ENCODE measurements at places on chromosomes 4 and X. TPM values are rescaled to one million over a fixed set of nuclear protein-coding genes. Genes with fewer than 3 reads are reported as not detected.

GRCh38 chr4:7630568-7631287 lies 196.0 kb upstream of the PSAPL1 start:
- peak; percentile 97 for DNase-seq

The HHIP gene
- 0.59 TPM for total RNA-seq

DNA sequence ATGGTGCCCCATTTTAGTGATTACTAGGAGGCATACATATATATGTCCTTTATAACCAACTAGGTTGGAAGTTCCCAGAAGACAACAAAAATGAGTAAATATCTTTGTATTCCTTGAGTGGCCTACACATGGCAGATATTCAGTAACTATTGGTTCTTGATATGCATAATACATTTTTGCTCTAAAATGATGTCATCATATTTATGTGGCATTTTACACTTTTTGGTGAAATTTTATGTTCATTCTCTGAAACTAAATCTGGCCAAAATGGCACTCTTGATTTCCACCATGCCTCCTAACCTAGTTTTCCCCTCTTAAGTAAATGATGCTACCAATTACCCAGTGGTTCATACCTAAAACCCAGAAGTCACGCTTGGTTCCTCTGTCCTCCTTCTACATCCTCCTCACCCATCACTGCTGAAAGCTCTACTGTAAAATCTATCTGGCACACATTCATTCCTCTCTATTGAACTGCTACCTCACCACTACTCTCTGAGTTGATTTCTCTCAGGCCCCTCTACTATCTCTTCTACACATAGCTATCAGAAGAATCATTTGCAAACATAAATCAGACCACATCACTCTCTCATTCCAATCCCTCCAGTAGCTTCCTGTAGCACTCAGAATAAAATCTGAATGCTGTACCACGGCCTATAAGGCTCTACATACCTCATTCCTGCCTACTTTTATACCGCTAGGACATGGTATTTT lies 13.4 kb downstream of the SLC10A7 start:
- peak; percentile 42 for DNase-seq

The HTN3 gene
- not detected for total RNA-seq

DNA sequence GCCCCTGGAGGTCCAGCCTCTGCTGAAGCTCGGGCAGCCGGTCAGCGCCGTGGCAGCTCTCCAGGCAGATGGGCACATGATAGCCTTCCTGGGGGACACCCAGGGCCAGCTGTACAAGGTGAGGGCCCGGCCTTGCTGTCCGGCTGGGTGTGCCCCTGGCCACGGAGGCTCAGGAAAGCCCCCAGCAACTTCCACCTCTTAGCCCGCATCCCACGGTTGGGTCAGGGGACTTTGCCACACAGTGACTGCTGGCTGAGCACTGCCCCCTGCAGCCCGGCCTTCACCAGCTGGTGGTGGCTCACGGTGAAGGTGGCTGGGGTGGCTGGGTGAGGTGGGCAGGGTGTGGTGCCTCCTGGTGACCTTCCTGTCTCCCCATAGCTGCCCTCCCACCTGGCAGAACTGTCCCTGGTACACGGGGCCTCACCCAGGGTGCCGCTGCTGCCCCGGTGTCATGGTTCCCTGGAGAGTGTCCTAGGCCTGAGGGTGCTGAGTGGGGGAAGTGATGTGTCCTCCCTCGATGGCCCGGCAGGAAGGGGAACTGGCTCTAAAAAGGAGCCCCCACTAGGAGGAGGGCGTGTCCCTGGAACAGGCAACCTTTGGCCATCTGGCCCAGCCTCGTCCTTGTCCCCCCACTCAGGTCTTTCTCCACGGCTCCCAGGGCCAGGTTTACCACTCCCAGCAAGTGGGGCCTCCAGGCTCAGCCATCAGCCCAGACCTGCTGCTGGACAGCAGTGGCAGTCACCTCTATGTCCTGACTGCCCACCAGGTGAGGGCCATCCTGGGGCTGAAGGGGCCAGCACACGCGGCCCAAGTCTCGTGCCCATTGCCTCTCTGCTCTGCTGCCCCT lies 4.5 kb downstream of the PLXNB3 start:
- peak; percentile 75 for DNase-seq

The PRRG3 gene
- not detected for total RNA-seq

The TMSB15C gene
- total RNA-seq: 3.2 TPM

- DNase-seq: no peak
These were observed 287.9 kb downstream of the CXXC4 start for GRCh38 chr4:104206784-104207183.

DNA sequence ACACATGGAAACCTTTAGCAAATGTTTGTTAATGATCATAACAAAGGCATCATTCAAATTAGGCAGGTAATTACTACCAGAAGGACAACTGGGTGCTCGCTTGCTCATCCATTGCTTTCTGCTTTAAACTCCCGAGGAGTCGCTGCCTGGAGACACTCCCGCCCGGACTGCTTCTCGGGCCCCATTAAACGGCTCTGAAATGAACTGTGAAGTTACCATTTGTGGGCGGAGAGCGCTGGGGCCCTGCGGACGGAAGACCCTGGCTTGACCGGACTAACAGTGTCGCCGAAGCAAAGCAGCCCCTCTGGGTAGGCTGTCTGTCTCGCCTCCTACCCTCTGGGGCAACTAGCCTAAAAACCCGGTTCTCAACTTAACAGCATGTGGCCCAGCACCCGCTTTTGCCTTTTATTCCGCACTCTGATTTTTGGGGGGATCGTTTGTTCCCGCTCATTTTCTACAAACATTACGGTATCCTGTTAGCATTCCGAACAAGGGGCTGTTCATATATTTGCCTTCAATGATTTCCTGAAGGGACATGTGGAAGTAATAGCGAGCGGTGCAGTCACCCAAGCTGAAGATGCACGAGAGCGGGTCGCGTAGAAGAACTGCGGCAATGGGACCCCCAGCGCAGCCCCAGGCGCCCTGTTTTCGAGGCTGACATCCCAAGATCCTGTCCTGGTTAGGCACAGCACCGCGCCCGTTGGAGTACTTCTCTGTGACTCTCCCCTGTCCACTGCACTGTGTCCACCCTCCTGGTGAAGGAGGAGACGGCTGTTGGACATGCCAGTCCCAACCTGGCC lies 1.6 kb upstream of the PDGFRA start:
- peak; percentile 71 for DNase-seq

DNA sequence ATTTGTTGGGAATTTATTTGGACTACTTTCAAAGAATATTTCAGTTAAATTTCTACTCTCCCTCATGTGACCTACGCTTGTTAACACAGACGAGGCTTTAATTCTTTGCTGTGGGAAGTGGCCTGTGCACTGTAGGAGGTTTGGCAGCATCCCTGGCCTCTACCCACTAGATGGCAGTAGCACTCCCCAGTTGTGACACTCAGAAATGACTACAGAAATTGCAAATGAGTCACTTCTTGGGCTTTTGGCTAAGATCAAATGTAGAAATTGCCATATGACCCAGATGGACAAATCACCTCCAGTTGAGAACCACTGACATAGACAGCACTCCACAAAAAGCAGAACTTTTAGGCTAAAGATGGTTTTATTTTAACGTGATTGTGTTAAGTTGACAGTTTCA lies 22.1 kb downstream of the PIR start:
- DNase-seq: no peak
